ENCODE measurements at places on chromosomes 6 and 20.

GRCh38 chr20:17543531-17544131 lies 12.5 kb upstream of the BFSP1 start:
- DNase-seq: no peak

DNA sequence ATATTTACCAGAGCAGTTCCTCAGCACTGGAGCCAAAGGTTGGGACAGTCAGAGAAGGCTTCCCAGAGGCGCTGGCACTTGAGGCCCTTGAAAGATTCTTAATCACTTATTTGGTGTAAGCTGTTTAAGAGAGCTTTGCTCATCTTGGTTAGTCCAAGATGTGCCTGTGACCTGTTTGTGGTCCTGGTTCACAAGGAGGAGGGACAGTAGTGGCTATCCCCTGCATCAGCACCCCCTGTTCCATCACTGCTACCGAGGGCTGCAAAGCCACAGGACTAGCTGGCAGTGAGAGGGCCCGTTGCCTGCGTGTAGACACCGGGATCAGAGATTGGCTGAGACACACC lies 35.7 kb downstream of the VEGFA start:
- DNase-seq: no peak

- no peak for DNase-seq
These were observed 851.0 kb upstream of the FLRT3 start for GRCh38 chr20:15188415-15188814.

- no peak for DNase-seq
These were observed 180.0 kb downstream of the TMEM242 start for GRCh38 chr6:157143171-157143889.

GRCh38 chr6:3232017-3232945 lies 4.8 kb upstream of the TUBB2B start:
- no peak for DNase-seq

DNA sequence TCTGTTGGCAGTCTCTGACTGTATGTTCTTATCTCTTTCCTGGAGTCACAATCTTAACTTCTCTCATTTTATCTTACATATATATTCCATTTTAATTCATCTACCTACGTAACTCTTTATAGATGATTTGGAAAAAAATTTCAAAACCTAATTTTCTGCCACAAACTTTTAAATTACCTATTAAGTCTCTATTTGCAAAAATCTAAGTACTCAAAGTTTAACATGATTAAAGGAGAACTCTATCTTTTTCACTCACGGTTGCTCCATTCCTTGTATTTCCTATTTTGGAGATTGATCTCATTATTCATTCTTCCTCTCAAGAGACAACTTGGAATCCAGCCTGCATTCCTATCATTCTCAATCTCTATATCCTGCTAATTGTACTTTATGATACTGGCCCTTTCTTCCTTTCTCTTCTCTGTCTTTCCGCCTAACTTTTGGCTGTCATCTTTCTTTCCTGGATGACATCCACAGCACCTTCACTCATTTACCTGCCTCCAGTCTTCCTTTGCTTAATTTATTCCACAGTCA lies 1071.1 kb upstream of the CITED2 start:
- DNase-seq: no peak

DNA sequence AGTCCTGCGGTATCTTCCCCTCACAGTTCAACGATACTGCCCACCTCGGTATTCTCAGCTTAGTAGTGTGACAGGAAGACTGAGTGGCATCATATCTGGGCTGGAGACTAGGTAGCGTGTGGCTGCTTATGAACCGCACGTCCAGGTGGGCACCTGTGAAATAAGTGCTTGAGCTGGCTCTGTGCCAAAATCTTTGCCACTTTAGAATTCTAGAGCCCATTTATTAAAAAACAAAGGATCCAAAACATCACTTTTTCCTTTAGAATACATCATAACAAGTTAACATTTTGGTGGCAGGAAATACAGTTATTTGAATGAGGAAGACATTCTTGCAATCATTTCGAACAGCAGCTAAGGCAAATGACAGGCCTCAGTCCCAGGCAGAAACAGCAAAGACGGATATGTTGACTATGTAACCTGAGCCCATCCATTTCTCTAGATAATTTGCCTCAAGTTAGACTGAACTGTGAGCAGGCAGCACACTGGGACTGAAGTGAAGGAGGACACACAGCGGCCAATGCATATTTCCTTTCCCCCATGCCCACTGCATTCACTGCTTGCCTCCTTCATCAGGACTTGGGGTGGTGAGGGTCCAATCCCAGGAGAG lies 136.6 kb downstream of the GMDS start:
- no peak for DNase-seq

- no peak for DNase-seq
These were observed 67.2 kb upstream of the DEFB112 start for GRCh38 chr6:50116797-50117542.

DNA sequence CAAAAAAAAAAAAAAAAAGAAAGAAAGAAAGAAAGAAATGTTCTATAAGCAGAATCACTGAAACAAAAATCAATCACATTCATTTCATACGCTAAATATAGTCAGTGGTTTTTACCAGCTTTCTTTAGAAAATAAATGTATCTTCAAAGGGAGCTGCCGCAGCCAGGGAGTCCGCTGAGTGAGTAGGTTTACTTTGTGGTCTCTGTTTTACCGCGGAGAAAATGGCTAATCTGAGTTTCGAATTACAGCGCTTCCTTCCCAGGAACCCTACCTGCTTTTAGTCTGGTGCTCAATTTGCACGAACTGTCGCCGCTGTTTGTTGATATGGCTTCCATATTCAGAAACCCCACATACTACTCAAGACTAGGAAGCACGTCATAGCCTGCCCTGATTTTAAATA lies 102.4 kb downstream of the TFAP2A start:
- DNase-seq: no peak

DNA sequence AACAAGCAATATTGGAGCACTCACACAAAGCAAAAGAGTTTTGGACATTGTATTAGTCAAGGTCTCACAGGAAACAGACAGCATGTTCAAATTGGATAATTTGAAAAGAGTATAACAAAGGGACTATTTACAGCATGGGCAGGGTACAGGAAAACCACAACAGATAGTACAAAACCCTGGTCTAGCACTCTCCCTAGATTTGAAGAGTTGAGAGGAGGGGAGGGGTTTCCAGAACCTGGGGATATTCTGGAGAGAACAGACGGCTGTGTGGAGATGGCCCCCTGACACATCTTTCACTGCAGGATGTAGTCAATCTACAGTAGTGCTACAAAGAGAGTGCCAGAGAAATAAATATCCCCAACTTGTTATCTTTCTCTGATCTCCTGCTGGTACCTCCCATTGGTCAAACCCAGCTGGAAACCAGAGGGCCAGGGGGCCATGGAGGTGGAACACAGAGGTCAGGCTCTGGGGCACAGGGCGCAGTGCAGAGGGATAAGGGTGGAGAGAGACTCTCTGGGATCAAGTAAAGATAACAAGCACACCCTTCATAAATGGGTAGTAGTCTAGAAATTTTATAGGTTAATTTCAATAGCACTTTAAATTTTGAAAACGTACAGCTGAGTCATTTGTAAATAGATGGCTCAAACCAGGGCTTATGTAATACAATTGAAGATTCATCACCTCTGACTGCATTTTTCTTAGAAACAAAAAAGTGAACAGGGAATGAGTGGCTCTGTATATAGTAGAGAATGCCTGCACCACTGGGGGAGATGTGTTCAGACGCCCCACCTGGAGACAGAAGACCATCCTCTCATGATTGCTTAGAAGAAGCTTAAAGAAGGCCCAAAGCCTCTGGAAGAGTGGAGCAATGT lies 25.7 kb downstream of the RCAN2 start:
- DNase-seq: no peak

DNA sequence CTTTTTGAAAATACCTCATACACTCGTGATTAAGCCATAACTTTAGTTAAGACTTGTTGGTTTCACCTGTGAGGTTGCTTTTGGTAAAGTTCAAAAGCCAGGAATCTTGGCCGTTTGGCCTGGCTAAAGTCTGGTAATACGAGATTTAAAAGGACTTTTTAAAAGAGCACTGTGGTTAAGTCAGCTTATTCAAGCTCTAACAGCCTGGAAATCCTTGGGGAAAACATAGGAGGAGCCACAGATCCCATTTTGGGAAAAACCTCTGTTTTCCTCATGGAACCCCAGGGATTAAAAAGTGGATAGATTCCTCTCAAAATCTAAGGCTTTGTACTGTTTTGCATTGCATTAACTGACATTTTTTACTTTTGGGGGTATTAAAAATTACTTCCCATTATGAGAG lies 13.7 kb upstream of the SLC22A16 start:
- no peak for DNase-seq

- DNase-seq: no peak
These were observed 116.3 kb downstream of the TAF4 start for GRCh38 chr20:61949363-61949713.

GRCh38 chr20:60642541-60642940 lies 609.5 kb upstream of the CDH4 start:
- DNase-seq: no peak

DNA sequence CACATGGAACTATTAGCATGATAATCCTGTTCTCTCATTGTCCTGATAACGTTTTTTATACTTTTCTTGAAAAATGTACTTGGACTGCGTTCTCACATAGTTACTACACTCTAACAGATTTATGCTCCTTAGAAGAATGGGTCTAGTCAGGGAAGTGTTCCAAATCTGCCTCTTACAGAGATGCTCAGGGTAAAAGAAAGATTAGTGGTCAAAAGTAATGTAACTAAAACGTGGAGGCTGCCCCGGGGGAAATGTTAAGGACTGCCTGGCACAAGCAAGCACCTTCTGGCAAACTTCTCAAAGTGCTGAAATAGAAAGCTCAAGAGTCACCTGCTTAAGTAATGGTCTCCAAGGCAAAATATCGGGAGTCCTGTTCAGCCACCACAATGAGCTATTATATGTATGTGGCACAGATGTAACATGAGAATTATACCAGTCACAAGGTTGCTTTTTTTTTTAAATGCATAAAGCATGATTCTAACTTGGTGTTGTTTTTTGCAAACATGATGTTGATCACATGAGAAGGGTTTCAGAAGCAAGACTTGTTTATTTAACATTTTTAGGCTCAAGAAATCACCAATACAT lies 244.5 kb upstream of the JARID2 start:
- DNase-seq: no peak
